RWPE1 (cell line): ENCODE measurements at places on chromosomes 7 and 10.

DNA sequence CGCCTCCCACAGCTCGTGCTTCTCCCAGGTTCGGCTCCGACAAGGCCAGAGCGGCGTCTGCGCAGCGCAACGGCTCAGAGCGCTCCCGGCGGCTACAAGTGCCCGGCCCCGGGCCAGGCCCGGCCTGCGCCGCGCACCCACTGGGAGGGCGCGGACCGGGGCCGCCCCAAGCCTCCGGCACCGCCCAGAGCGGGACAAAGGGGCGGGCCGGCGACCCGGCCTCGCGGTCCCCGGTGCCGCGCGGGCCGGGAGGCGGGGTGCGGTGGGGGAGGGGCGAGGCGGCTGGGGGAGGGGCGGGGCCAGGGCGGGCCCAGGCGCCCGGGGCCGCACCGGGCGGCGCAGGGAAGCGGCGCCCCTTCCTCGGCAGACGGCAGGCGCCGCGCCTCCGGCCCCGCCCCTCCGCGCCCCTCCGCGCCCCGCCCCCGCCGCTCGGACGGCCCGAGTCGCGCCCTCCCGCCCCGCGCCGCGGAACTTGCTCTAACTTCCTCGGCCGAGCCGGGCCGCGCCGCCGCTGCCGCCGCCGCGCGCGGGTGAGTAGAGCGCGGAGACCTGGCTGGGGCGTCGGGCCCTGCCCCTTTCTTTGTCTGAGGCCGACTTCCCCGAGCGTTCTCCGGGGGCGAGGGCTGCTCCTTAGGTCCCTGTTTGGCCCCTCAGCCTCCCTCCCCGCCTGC, at the start of gene TSPAN14:
Gene TSPAN14 (plus strand): TSS at position 469 of the 671 bp plus-strand sequence. CDS start 34,924 bp downstream, outside the sequence.
- DNase-seq = peak; percentile 86

GRCh38 chr7:135755351-135755753, 6.7 kb upstream of the FAM180A start:
- DNase-seq = no peak

DNA sequence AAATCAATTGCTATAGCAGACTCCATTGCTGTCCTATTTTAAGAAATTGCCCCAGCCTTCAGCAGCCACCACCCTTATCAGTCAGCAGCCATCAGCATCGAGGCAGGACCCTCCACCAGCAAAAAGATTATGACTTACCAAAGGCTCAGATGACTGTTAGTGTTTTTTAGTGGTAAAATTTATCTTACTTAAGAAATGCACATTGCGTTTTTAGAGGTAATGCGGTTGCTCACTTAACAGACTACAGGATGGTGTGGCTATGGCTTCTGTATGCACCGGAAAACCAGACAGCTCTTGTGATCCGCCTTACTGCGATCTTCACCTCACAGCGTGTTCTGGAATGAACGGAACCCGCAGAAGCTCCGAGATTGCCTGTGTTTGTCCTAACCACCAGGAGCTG, 58.1 kb downstream of the WDR37 start:
- no peak for DNase-seq

DNA sequence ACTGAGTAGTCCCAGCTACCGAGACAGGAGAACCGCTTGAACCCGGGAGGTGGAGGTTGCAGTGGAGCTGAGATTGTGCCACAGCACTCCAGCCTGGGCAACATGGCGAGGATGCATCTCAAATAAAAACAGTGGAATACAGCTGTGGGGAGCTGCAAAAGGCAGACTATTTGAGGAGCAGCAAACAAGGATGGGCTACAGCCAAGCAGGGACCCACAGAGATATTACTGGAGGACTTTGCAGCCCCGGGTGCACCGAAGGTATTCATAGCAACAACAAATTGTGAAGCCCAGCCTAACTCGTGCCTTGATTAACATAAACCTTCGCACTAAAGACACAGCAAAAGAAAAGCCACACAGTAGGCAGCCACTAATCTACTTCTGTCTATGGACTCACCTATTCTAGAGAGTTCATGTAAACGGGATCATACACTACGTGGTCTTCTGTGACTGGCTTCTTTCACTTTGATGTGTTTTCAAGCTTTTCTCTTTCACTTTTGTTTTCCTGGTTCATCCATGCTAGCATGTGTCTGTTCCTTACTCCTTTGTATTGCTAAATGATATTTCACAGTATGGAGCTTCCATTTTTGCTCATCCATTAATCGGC, 34.0 kb downstream of the PODXL start:
- no peak for DNase-seq

- DNase-seq = no peak
These were observed 17.5 kb downstream of the KCNMA1 start for GRCh38 chr10:77619964-77620703.

GRCh38 chr7:102036958-102037357, 219.5 kb downstream of the CUX1 start:
- no peak for DNase-seq

GRCh38 chr7:53358269-53358668, 322.8 kb downstream of the POM121L12 start:
- no peak for DNase-seq
